ENCODE measurements at places on chromosomes 6 and 20.

GRCh38 chr6:144349690-144350527 is 64.8 kb downstream of the UTRN start:
- no peak for DNase-seq

DNA sequence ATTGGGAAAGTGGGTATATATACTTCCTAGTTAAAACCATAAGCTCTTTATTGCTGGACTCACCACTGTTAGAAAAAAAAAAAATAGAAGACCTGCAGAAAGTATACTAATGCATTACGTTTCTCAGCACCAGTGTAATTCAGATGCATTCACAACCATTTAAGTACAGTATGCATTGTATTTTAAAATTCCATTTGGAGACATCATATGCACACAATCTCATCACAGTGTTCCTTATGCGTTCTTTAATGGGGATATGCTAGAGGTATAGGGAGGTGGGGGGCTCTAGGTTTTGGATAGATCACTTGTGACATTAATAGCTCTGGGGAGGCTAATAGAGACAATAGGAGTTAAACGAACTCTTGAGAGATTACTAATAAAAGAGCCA is 9.4 kb downstream of the TFAP2A start:
- DNase-seq: no peak

DNA sequence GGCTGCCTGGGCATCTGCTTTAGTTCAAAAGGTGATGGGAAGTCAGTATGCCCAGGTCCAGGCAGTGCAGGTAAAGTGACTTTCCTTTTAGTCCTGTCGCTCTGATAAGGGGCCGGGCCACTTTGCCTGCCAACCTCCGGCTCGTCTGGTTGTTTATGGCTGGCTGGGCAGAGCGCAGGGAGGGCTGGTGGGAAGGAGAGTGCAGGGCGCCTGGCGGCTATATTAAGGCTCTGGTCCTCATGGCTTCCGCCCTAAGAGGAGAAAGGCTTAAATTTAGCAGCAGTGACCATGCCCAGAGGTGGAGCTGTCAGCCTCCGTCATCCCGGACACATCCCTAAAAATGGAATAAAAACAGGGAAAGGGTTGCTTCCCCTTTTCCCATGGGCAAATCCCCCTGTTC is 14.6 kb downstream of the GATA5 start:
- DNase-seq: no peak

- no peak for DNase-seq
Measured at GRCh38 chr20:44480097-44480496, 4.4 kb downstream of the TTPAL start.

DNA sequence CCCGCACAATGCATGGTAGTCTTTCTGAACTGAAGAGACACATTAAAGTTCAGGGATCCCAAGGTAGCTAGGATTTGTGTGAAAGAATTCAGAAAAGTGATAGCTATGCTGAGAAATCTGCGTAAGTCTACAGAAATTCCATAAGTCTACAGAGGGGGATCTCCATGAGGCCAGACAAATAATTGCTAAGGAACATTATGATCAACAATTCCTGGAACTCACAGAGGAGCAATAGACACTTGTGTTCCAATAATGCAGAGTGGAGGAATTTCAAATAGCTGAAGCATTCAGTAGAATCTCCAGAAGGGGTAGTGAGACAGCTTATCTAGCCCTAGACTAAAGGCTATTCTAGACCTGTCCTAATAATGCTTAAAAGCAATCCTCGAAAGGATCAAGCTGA is 315.7 kb upstream of the ECI2 start:
- DNase-seq: no peak

- DNase-seq: no peak
Measured at GRCh38 chr6:45438849-45439406, 61.2 kb upstream of the SUPT3H start.

- peak; percentile 80 for DNase-seq
Measured at GRCh38 chr6:40472353-40472752, 114.8 kb downstream of the LRFN2 start.

- no peak for DNase-seq
Measured at GRCh38 chr6:81690073-81690472, 62.4 kb downstream of the TENT5A start.

- DNase-seq: no peak
Measured at GRCh38 chr6:125013938-125014660, 51.9 kb downstream of the RNF217 start.

GRCh38 chr6:157479464-157480303 is 98.7 kb downstream of the ZDHHC14 start:
- DNase-seq: no peak

- DNase-seq: no peak
Measured at GRCh38 chr6:159821122-159821521, 21.0 kb downstream of the PNLDC1 start.

DNA sequence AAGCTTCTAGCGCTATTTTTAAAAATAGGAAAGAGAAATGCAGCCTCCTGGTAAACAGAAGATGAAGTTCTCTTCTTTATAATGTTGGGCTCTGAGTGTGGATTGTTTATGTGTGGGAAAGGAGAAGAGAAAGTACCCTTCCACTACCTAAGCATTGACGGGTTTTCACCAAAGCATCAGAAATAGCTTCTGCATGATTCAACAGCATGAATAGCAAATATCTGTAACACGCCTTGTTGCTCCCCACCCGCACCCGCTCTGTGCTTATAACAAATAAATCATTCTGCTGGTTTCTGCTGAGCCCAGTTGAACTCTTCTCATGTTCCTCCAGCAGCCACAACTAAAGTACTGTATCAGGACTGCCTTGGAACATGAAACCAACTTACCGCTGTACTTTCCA is 20.7 kb downstream of the TXLNB start:
- no peak for DNase-seq

- DNase-seq: no peak
Measured at GRCh38 chr20:13844296-13844695, 59.5 kb downstream of the NDUFAF5 start.

DNA sequence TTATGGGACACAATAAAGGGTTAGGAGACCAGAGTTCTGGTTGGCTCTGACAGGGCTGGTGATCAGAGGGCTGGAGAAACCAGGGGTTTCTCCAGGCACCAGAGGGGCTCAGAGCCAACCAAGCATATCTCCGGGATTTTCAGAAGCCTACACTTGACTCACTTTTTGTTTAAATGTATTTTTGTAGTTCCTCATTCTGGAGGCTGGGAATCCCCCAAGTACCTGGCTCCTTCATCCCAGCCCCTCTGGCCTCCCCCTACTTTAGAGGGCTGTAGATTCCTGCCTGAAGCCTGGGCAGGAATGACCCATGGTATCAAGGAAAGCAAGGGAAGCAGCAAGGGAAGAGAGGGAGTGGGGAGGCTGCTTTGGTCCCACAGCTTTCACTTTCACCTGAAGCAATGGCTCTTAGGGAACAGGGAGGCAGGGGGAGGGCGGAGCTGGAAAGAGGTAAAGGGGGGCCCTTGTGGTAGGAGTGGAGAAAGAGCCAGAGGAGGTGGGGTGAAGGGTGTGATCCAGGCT is 973 bp downstream of the CD40 start:
- no peak for DNase-seq

- DNase-seq: no peak
Measured at GRCh38 chr6:100258752-100259151, 206.0 kb downstream of the SIM1 start.

DNA sequence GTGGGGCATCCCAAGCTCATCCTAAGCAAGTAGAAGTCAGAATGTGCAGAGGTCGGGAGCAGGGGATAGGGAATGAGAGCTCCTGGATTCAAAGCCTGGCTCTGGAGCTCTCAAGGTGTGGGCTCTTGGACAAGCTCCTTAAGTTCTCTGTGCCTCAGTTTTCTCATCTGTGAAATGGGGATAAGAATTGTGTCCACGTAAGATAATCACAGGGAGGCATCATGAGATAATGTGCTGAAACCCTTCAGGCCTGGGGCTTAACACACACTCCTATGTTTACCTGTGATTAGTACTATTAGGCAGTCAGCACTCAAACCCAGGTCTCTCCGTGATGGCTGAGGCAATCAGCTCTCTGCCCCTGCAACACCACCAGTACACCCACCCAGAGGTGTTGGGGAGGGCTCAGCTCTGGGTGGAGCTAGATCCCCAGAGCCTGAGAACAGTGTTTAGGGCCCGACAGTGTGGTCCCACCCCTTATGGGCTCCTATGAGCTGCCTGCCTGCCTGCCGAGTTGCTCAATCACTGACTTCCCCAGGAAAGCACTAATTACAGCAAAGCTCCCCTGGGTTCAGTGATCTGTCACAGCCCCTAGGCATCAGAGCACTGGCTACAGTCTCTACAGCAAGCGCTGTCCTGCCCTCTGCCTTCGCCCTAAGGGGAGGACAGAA is 6.3 kb upstream of the SIRPA start:
- DNase-seq: no peak

DNA sequence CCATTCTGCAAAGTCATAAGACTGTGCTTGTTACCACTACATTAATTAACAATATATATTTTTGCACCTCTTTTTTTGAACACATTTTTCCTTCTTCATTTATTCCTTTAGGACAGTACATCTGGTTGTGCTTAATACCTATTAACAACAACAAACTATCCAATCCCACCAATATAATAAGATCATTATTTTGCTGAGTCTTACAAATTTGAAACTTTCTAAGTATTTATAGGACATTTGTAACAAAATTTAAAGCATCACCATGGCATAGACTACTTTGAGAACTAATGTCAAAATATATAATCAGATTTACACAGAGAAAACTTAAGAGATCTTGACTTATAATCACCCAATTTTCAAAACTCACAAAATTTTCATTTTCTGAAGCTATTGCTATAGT is 47.9 kb downstream of the FILIP1 start:
- DNase-seq: no peak

- DNase-seq: no peak
Measured at GRCh38 chr6:81895511-81896185, 143.2 kb upstream of the TENT5A start.

DNA sequence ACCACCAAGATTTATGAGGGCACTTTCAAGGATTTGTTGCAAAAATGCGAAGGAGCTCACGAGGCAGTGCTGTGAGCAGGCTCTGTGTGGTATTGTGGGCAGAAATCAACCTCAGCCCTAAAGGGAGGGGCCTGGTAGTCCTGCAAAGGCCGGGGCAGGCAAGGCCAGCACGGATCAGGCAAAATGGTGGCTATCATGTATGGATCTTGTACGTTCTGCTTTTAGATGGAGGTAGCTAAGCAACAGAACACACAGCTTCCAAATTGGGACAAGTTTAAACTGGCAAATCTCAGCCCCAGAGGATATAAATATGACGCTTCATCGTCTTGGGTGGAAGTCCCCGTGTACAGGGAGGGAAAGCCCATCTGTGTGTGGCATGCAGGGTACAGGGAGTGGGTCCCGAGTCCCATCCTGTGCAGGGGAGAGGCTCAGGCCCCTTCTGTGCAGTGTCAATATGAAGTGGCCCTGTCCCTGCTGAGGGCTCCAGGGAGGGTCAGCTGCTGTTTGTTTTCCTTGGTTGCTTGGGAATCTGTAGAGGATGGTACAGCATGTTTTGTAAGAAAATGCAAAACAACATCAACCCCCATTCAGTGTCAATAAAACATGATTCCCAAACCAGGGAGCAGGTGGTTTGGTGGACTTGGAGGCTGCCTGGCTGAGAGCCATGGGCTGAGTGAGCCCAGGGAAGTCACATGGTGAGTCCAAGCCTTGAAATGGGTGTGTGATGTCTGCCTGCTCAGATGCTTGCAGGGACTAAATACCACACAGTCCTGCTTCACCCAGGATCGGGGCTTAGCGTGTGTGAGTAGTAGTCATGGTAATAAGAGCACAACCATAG is 113.0 kb downstream of the SYCP2 start:
- DNase-seq: peak; percentile 22

GRCh38 chr6:88705601-88706000 is 257.8 kb downstream of the RNGTT start:
- no peak for DNase-seq

GRCh38 chr20:34024723-34025351 is 31.1 kb downstream of the RALY start:
- no peak for DNase-seq

DNA sequence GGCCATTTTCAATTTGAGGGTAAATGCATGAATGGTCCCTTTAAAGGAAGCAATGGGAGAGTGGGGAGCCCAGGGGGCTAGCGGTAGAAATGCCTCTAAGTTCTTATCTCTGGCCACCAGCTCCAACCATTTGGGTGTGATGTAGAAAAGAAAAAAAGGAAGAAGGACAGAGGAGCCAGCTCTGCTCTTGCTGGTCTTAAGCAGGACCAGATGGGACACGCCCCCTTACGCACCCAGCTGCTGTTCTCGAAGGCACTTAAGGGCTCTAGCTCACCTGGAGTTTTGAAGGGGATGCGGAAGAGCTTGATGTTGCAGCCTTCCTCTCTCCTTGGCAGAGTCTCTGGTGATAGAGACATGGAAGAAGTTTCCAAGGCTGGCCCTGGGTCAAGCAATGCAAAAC is 59.5 kb upstream of the RNF144B start:
- no peak for DNase-seq

GRCh38 chr6:168513766-168514165 is 72.8 kb downstream of the SMOC2 start:
- DNase-seq: no peak

DNA sequence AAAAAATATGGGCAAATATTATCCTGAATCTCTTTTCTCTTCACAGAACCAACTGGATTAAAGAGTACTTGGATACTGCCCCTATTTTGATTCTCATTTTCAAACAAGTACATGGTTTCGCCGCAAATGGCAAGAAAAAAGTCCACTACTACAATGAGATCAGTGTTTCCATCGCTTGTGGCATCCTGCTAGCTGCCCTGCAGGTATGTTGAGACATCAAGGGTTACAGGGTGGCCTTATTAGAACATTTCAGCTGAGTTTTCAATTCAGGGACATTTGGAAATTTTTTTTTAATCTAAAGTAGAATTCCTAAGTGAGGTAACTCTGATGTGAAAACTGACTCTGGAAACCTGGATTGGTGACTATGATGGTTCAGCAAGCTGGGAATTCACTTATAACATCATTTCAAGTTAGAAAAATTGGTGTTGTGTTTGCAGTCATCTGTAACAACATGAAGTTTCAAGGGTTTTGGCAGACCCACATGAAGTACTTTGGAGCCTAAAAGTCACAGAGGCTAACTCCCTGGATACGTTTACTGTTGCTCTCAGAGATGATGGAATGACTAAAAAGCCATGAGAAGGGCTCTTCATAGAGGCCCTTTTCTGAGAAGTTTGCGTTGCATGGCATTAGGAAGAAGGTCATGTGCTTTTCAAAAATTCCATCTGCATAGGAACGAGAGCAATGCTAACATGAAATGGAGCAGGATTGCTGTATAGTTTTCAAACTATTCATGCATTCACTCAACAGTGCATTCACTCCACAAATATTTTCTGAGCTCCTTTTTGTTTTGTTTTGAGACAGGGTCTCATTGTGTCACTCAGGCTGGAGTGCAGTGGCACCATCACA is 25.5 kb downstream of the IYD start:
- DNase-seq: no peak

- no peak for DNase-seq
Measured at GRCh38 chr6:45631396-45631795, 253.7 kb upstream of the SUPT3H start.

GRCh38 chr6:37835923-37836322 is 16.4 kb downstream of the ZFAND3 start:
- DNase-seq: no peak

GRCh38 chr6:109105681-109106080 is 10.4 kb downstream of the CEP57L1 start:
- no peak for DNase-seq

- no peak for DNase-seq
Measured at GRCh38 chr20:24806705-24807676, 142.1 kb upstream of the CST7 start.

All from NCI-H1092 treated with DMSO at 0.1 percent for 48 hours (cell line).